Stimulated activated naive CD4-positive, alpha-beta T cell treated with Interleukin-2 at 50 U/mL for 16 hours (primary cell): ENCODE measurements at places on chromosomes 3 and 15.

- no peak for DNase-seq
Observed at GRCh38 chr3:85837402-85837801, 878.6 kb downstream of the CADM2 start.

DNA sequence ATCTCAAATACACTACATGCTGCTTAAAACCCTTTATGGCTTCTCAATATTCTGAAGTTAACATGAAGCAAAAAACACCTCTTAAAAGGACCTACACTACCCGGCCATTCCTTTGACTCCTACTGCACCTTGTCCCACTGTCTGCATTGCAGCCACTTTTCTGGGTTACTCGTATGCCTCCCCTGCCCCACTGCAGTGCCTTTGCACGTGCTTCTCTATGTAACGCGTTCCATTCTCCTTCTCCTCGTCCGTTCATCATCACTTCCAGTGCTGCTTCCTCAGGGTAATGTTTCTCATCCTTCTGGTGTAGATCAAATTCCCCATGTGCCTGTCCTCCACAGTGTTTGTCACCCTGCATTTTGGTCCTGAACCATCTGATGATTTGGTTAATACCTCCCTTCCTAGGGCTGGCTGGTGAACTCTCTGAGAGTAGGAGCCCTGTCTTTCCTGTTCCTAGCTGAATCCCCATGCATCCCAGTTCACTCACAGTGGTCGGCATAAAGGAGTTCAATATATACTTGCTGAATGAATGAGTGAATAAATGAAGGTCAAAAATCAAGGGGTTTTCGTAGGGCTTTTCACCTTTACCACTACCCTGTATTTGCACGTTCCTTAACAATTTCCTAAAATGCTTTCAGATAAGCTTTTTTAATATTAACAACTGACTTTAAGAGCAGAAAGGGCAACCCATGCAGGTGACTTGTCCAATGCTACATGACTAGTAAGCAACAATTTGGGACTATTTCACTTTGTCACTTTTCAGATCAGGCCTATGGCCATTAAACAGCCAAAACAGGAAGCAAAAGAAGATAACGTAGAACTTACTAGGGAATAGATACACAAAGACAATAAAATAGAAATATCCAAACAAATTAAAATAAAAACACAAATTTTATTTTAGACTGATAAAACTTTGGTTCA is 2.4 kb upstream of the STT3B start:
- DNase-seq: no peak

- DNase-seq: no peak
Observed at GRCh38 chr3:14156201-14156600, 22.2 kb downstream of the XPC start.

- no peak for DNase-seq
Observed at GRCh38 chr3:55608301-55608937, 121.3 kb upstream of the WNT5A start.

DNA sequence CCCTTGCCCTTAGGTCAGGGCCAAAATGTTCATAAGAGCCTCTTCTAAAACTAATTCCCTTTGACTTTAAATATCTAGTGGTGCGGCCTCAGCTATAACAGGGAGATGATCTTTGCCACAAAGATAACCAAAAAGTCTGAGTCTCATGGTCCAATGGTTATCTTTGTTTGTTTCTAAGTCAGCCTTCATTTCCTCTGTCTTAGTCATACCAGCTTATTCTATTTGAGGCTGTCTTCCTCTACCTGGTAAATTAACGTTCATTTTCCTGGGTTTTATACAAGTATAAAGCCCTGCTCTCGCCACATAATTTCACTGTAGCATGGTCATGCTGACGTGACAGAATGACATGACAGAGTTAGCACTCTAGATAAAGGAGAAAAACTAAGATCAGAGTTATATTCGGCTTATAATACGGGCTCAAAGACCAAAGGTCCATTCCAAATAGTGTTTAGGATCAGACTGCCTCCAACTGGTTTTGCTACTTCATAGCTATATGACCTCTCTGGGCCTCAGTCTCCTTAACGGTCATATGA is 18.4 kb downstream of the ZNF860 start:
- DNase-seq: no peak

GRCh38 chr15:32152574-32152973 is 122.3 kb downstream of the CHRNA7 start:
- no peak for DNase-seq

- no peak for DNase-seq
Observed at GRCh38 chr3:194095902-194096301, 40.0 kb upstream of the HES1 start.

- DNase-seq: no peak
Observed at GRCh38 chr3:188037195-188037718, 116.7 kb upstream of the LPP start.

- DNase-seq: no peak
Observed at GRCh38 chr3:151843275-151843674, 29.4 kb downstream of the AADAC start.

DNA sequence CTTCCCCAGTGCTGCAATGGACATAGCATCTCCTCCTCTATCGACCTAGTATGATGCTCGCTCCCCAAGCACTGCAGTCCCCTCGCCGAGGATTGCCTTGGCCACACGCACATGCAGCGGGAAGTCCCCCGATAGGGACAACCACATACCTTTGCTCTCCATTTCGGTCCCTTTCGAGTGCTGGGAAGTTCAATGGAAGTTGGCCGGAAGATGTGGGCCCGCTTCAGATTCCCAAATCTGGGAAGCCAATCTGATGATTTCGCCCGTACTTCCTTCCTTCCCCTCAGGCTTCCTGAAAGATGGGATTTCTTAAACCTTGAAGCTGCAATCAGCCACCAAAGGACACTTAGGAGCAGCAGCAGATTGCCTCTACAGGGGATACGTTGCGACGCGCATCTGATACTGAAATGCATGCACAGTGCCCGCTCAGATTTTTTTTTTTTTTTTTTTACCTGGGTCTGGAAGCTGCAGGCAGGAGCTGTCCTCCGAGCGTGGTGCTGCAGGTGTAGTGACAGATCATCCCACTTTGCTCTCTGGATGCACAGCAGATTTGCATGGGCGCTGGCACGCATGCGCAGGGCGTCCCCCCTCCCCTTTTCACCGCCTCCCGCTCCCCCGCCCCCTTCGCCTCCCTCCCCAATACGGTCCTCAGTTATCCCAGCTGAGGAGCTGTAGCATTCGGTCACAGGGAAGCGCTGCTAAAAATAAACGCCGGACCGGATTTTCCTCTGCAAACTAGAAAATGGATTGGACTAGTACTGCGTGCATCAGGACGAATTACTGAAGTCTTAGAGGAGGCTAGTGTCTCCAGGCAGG is at the start of gene FGF12:
Gene FGF12, minus strand, starts transcription at position 510 of the 816 bp plus-strand sequence.
- no peak for DNase-seq

DNA sequence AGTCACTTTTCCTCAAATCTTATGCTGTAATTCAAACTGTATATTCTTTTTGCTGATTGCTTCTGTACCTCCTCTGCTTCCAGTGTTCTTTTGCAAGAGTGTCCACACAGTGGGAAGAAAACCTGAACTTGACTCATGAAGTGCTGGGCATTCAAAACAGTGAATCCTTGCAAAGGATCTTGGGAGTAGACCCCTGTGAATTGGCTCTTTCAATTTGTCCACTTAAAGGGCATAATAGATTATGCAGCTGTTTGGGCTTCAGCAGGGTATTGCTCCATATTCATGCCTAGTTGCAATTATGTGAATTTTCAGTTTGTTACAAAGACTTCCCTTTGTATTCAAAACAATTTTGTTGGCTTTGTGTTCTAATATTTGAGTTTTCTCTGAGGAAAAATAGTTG is 11.4 kb downstream of the ZFAND6 start:
- no peak for DNase-seq

DNA sequence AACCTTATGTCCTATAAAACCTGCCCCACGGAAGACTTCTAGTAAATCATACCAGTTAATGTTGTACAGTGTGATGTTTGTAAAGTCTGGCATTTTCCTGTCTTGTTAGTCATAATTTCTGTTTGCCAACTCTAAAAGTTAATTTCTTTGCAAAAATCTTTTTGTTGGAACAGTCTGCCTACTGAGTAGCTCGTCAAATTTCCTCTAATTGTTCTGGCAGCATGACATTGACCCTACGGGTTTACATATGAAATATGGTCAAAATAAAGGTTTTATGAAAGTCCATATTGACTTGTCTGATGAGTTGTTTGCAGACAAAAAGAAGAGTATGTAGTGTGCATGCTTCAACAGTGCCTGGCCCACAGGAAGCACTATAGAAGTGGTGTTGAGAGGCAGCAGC is 79.8 kb upstream of the SOX2 start:
- no peak for DNase-seq

DNA sequence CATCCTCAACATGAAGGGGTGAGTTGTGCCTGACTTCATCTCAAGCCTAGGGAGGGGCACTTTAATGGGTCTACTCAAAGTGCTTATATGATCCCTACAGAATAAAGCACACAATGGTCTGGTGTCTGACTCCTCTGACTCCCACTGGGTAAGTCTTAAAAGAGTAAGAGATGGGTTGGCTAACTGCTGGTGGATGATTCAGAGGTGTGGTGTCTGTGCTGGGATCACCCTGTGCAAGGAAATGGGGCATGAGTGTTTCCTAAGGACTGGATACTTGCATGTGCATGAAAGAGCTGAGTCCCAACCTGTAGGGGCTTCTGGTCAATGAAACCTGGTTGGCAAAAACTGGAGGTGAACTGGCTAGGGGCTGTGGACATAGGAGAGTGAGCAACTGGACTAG is 158.8 kb downstream of the IL20RB start:
- no peak for DNase-seq

DNA sequence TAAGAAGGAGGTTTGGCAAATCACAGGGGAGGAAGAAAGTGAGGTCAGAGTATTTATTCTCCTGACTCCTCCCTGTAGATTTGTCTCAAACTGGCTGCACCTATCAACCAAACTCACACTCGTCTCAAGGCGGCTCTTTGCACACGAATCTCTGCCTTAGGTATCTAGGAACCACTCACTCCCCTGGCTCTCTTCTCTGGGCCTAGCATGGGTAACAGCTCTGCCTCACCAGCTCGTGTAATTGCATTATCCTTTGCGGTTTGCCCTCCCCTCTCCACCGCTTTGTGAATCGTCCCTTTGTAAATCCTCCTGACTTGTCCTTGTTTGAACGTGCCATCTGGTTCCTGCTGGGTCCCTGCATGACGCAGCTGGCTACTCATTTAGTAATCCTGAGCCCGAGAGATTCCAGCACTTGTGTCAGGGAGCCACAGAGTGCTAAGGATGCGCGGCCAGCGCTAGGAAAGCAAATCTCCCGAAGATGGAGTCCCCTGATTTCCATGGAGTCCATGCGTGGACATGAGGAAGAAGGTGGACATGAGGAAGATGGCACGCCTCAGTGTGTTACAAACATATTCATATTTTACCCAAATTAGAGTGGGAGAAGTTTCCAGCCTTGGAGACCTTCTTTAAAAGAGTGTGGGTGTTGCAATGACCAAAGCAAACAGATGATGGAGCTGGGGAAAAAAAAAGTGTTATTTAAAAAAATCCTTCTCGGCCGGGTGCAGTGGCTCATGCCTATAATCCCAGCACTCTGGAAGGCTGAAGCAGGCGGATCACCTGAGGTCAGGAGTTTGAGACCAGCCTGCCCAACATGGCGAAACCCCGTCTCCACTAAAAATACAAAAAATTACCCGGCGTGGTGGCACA is 26.7 kb downstream of the NRROS start:
- DNase-seq: no peak

GRCh38 chr3:78665101-78665500 is 1102.7 kb downstream of the ROBO1 start:
- no peak for DNase-seq

GRCh38 chr15:41487381-41487780 is 6.3 kb upstream of the ITPKA start:
- DNase-seq: no peak

- no peak for DNase-seq
Observed at GRCh38 chr3:127835993-127836882, 13.9 kb upstream of the MGLL start.

DNA sequence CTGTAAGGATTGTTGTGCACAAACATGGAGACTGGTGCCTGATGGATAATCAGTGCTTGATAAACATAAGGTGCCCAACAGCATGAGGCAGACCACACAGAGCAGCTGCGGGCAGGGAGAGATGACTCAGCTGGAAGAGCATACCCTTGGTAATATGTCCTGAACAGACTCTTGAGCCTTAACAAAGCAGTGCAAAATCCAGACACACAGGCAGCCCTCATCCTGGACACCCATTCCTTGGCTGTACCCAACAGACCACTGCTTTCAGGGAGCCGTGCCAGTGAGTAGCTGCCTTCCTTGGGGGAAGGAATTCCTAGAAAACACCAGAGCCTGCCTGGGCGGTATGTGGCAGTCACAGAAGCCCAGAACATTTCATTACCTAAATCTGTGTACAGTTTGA is 156.2 kb downstream of the CLSTN2 start:
- no peak for DNase-seq

DNA sequence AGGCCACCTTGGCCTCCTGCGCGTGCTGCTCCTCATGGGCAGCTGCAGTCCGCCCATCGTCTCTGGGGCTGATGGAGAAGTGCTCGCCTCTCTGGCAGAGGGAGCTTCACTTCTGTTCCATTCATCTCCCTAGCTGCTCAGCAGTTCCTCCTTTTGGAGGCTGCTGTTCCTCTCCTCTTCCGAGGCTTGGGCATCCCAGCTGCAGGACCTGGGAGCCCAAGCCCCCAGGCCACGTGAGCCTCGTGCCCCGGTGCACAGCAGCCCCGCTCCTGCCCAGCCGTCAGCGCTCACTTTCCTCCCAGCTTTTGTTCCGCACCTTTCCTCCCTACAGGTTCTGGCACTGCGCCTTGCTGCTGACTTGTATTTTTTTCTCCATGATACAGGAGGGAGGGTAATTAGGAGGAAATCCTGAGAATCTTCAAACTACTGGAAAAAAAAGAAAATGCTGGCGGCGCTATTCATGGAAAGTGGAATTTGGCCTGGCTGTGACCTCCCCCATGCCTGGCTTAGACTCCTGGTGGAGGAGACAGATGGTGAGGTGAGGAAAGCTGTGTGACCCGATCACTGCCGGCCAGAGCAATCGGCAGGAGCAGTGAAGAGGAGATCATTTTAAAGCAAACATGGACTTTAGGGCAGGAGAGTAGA is 210.1 kb downstream of the CHST2 start:
- DNase-seq: no peak

- DNase-seq: no peak
Observed at GRCh38 chr3:183844606-183845005, 19.2 kb upstream of the MAP6D1 start.

- DNase-seq: no peak
Observed at GRCh38 chr3:124592658-124593441, 137.4 kb upstream of the UMPS start.

DNA sequence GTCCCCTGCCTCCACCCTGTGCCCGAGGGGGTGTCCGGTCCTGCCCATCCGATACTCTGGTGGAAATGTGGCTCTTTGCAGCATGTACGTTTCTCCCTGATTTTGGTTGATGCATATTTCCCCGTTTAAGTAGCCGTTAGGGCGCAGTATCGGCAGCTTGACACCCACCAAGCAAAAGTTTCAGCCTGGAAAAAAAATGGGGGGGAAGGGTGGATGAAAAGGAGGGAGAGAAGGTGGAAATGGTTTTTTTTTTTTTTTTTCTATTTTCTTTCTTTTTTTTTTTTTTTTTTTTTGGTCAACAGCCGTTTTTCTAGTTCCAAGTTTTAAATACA is 1.3 kb downstream of the RAP2B start:
- DNase-seq: no peak

- DNase-seq: no peak
Observed at GRCh38 chr3:40862946-40863345, 336.4 kb upstream of the CTNNB1 start.
